GM12891 (cell line): ENCODE measurements at places on chromosomes 3 and 15.
A peak's percentile ranks its signal among the peaks of the same experiment; 100 is the strongest.

DNA sequence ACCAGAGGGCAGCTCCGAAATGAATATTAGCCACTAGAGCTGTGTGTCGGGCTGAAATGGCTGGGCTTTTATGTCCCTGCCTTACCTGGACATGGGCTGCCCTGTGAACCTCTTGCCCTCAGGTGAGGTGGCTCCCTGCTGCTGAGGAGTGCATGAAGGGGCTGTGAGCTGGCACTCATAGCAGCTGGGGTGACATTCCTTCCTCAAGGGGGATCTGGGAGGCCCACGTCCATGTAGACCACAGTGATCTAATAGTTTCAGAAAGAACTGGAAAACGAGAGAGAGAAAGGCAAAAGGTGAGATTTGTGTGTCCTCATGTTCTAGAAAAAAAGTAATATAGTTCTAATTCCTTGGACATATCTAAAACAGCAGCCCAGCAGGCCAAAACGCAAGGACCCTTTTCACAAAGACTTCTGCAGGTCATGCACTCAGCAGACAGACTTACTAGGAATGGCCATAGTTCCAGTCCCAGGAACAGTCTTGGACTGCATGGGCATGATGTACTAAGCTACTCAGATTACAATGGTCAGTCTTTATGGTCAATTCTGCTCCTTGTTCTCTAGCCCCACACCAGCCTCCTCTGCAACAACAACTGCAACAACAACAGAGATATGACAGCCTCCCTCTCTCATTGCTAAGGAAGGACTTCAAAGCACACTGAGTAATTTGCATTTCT lies 10.8 kb upstream of the SLC24A5 start:
- DNase-seq: no peak

DNA sequence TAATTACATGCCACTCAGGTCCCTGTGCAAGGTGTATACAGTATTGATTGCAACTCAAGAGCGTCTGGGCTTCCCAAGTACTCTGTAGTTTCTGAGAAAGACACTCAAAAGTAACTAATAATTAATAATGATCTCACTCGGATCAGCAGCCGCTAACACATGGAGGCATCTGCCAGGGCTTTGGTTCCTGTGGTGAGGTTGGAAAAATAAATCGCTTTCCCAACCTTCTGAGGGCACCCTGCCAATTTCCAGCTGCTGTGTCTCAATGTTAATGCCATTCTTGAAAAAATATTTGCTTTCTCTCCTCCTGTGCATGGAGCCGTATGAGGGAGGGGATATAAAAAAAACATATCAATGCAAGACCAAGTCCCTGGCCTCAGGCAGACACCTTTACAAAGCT lies 116.5 kb upstream of the SLC2A2 start:
- no peak for DNase-seq

GRCh38 chr15:79815468-79815867 lies 81.3 kb downstream of the MTHFS start:
- no peak for DNase-seq

- DNase-seq: no peak
Observed at GRCh38 chr3:40996827-40997710, 202.2 kb upstream of the CTNNB1 start.

GRCh38 chr15:98778263-98778959 lies 130.1 kb downstream of the IGF1R start:
- DNase-seq: no peak

GRCh38 chr3:166211451-166211850 lies 374.2 kb upstream of the BCHE start:
- no peak for DNase-seq

GRCh38 chr3:127788451-127788909 lies 33.8 kb downstream of the MGLL start:
- no peak for DNase-seq

- no peak for DNase-seq
Observed at GRCh38 chr3:72533591-72534473, 314.4 kb downstream of the SHQ1 start.

DNA sequence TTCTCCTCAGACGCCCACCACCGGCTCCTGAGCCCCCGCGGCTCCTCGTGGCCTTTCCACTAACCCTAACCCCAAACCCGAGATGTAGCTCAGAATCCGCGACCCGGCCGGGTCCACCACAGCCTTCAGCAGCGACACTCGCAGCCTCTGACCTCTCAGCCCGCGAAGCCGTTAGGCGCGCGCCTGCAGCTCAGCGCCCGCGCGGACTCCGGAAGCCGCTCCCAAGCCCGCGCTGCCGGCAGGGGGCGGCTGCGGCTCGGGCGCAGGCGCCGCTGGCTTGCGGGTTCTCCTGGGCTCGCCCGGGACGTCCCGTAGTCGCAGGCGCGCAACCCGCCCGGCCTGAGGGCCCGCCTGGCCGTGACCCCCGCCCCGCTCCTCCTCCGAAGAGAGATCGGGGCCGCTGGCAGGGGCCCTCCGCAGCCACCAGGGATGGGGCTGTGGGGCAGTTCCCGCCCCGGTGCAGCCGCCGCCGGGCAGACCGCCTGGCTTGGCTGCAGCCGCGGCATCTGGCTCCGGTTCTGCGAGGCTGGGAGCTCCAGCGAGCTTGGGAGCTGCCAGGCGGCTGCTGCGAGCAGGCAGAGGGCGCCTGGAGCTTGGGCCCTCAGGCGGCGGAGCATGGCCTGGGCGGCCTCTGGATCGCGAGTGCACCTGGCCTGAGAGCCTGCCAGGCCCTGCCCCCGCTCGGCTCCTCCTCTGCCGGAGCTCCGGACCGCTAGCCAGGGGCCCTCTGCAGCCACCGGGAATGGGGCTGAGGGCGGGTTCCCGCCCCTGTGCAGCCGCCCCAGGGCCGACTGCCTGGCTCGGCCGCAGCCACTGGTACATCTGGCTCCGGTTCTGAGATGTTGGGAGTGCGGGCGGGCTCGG lies 120.7 kb downstream of the LMLN start:
- peak; percentile 46 for DNase-seq

- no peak for DNase-seq
Observed at GRCh38 chr3:136093771-136094170, 102.4 kb downstream of the MSL2 start.

DNA sequence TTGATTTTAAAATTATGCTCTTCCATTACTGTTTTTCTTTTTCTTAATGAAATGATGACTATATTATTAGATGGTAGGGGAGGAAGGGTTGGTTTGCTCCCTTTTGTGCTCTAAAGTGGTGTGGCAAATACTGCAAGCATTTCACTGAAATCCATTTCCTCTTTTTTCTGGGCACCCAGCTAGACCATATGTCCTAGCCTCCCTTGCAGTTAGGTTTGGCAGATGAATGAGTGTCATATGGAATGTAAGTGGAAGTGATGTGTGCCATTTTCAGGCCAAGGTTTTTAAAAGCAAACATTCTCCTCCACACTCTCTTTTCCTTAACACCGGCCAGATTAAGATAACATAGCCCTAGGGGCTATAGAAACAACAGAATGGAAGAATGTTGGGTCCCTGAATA lies 363.0 kb downstream of the FGF12 start:
- no peak for DNase-seq

DNA sequence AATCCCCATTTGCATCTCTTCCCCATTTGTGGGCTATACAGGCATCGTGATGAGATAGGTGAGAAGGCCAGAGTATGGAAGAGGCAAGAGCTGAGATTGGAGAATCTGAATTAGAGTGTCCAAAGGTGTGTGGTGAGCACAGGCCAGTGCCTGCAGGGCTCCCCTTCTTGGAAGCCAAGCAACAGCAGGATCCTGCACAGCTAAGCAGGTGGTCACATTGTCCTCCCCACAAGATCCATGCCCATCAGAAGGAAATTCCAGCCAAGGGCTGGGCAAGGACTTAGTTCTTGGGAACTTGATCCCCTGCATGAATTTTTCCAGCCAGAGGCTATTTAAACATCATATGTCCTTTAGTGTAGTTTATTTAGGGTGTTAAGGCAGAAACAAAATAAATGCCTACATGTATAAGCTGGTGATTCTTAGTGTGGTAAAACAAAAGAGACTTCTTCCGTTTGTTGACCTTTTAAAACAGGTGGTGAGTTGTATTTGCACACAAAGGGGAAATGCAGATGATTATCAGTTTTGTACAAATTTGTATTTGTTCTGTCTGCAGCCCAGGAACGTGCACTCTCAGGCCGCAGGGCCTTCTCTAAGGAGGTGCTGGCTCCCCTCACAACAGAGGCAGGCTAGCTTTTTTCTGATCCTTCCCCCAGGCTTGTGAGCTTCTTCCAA lies 110.2 kb downstream of the PLCL2 start:
- DNase-seq: no peak

DNA sequence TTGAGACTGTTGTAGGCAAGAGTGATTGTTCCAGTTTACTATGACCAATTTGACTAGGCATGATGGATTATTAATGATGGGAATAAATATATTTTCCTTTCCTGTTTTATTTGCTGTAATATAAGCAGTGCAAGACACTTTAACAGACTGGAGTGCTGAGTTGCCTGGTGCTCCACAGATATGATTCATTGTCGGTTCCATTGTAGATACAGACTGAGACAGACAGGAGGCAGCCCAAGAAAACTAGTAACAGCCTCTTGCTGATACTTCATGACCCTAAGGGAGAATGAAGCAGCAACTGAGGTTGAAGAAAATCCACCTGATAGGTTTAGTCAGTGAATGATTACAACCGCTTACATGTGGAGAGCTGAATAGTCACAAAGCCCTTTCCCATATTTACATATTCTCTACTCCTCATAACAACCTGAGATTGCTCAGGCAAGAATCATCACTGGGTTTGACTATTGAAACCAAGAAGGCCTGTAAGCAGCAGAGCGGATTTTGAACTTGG lies 235.1 kb upstream of the TPRG1 start:
- DNase-seq: no peak

DNA sequence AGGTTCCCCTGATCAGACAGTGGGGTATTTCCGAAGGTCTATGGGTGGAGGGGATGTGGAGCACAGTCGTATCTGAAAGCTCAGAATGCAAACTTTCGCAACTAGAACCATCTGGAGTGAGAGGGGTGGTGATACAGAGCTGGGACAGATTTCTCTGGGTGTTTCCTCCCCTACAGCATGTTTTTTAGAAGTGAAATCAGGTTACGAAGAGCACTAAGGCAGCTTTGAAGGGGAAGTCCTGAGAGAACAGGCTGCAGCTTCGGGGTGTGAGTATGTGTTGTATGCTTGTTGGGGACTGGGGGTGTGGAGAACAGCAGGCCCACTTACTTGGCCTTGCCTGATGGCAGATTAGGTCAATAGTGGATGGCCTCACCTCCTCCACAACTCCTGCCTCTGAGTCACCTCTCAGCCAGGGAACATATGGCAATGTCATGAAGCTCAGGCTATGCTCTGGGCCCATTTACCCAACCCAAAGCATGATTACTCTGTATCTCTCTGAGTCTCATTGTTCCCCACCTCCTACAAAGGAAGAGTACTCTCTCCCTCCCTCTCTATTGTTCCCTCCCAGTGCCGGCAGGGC lies 107.2 kb upstream of the RASGRP1 start:
- DNase-seq: no peak

GRCh38 chr3:196621611-196622010 lies 17.9 kb upstream of the NRROS start:
- no peak for DNase-seq

- DNase-seq: no peak
Observed at GRCh38 chr3:41236228-41236627, 36.9 kb downstream of the CTNNB1 start.

DNA sequence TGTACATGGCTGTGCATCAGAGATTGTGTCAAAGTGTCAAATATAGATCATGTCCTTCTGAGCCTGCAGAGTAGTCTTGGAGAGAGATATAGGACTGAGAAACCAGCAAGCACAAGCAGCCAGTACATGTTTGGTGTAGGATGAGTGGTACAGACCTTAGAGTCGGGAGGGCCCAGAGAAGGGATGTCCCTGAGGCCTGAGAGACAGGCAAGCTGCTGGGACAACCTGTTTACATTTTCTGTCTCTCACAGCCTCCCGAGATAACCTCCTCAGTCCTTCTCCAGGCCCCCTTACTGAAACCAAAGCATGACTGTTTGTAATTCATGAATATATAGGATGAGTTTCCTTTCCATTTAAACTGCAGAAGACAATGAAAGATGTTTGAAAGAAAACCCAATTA lies 182.4 kb upstream of the STT3B start:
- no peak for DNase-seq

GRCh38 chr3:31105011-31105410 lies 210.6 kb upstream of the GADL1 start:
- DNase-seq: no peak

DNA sequence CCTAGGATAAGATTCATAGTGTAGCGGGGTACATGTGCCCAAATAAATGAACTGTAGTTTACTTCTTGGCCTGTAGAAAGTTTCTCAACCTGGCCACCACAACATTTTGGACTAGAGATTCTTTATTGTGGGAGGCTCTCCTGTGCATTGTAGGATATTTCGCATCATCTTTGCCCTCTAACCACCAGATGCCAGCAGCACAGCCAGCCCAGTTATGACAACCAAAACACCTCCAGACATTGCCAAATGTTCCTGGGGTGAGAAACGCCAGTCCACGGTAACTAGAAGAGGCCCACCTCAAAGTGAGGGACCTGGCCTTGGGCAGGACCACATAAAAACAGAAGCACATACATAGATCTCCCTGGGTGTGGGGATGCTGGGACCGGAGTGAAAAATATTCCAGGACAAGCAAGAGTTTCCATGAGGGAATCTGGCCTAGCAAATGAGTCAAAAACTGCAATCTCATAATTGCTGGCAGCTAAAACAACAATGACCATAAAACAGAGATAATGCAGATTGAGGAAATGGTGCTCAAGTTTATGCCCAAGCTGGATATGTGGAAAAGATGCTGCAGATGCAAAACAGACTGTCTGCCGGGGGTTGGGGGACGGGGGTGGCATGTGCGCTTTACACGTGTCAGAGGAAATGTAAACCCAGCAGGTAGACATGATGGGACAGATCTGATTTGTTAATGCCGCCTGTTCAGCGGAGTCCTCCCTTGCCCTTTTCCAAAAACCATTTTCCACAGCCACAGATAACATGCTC lies 39.7 kb downstream of the ARHGEF3 start:
- DNase-seq: no peak

GRCh38 chr3:11282250-11283138 lies 10.3 kb downstream of the ATG7 start:
- DNase-seq: no peak

- DNase-seq: no peak
Observed at GRCh38 chr3:36906504-36907149, 38.2 kb downstream of the TRANK1 start.

DNA sequence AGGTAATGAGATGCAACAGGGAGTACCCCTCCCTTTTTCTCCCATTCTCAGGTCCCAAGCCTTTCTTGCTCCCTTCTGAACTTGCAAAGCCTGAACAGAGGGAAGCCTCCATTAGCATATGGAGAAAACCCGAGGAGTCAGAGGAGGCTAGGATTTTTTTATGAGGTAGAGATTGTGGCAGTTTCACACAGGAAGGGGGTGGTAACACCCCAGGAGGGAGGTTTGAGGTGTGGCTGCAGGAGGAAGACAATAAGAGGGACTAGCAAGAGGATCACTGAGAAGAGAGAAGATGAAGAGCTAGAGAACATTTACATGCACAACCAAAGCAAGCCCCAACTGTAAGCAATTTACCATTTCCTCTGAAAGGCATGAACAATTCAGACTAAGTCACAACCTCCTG lies 322.7 kb downstream of the SV2B start:
- DNase-seq: no peak

- no peak for DNase-seq
Observed at GRCh38 chr15:70530503-70530902, 232.9 kb downstream of the UACA start.

GRCh38 chr3:71456156-71456555 lies 127.4 kb downstream of the FOXP1 start:
- DNase-seq: no peak
